ENCODE measurements at places on chromosomes 12 and 14.

GRCh38 chr12:5068126-5068525 lies 24.4 kb downstream of the KCNA5 start:
- DNase-seq, result no peak

DNA sequence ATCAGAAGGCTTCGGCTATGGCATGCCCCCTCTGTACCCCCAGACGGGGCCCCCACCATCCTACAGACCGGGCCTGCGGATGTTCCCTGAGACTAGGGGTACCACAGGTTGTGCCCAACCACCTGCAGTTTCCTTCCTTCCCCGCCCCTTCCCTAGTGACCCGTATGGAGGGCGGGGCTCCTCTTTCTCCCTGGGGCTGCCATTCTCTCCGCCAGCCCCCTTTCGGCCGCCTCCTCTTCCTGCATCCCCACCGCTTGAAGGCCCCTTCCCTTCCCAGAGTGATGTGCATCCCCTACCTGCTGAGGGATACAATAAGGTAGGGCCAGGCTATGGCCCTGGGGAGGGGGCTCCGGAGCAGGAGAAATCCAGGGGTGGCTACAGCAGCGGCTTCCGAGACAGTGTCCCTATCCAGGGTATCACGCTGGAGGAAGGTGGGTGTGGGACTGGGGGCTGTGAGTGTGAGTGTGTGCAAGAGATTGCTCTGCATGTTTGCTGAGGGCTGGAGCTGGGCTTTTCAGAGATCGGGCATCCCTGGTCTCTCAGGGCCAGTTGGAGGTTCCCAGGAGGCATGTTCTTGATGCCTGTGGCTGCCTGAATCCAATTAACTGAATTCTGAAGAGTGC lies 8.6 kb downstream of the NFATC4 start:
- no peak for DNase-seq

GRCh38 chr12:111438481-111438880 lies 32.8 kb downstream of the SH2B3 start:
- no peak for DNase-seq

- no peak for DNase-seq
Observed at GRCh38 chr14:80772504-80772903, 169.0 kb downstream of the CEP128 start.

GRCh38 chr14:74543771-74544438 lies 50.3 kb downstream of the ISCA2 start:
- DNase-seq, result no peak

GRCh38 chr12:50042693-50043092 lies 14.7 kb upstream of the ASIC1 start:
- no peak for DNase-seq

- no peak for DNase-seq
Observed at GRCh38 chr12:114789276-114789675, 105.3 kb upstream of the TBX3 start.

DNA sequence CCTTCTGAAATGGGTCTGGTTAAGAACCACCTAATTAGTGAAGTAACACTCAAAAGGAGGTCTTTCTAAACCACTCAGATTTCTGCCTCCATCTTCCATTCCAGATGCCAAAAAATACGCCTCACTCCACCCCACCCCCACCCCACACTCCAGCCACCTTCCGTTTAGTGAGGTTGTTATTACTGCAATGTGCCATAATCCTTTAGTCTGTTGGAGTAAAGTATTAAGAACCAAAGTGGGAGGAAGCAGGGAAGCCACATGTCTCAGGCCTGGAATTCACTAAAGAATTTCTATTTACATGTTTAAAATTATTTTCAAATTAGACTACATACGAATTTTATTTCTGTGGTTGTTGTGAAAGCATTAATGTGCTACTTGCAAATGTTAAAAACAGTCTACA lies 7.4 kb downstream of the KIF21A start:
- no peak for DNase-seq
